ENCODE measurements at places on chromosomes 11 and 22.

- DNase-seq = no peak
Observed at GRCh38 chr11:59756845-59757244, 1.7 kb downstream of the STX3 start.

GRCh38 chr11:59918987-59919589, 19.1 kb upstream of the OOSP1 start:
- no peak for DNase-seq

DNA sequence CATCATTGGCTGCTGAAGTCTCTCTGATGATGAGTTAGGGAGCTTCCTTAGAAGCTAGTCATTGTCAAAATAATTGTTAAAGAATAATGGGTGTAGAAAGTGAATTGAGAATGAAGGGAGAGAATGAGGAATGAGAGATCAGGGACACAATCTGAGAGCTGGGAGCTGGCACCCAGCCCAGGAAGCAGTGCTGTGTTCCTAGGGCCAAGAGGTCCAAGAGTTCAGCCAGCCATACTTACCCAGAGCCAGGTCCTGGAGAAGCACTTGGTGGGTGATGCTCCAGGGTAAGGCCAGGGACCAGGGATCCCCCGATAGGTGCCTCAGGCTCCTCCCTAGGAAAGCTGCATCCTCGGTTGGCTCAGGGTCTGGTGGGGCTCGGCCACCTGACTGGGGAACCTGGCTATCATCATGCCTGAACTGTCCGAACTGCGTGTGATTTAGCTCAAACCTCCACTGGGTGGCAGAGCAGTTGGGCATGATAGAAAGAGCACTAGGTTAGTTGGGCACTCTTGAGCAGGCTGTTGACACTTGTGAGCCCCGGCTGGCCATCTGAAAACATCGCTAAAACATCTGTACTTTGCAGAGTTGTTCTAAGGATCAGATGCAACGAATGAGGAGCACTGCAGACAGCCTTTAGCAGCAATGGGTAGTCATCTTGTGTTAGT, 123.9 kb upstream of the NCAM1 start:
- peak; percentile 10 for DNase-seq

DNA sequence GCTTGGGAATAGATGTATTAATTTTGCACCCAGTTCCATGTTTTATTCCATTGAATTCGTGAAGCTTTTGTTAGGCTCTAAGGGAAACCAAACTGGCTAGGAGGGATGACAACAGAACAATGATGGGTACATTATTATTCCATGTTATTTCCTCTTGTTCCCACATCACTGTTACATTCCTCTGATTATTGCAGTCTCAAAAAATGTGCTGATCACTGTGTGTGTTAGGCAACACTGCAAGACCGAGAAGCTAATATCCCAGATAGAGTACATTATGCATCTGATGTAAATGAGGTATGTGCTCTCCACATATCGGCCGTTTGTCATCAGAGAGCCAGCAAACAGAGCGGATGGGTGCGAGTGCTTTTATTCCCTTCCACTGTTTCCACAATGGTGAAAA, 327.9 kb downstream of the SOX6 start:
- no peak for DNase-seq

- no peak for DNase-seq
Observed at GRCh38 chr11:71502871-71503435, 24.1 kb upstream of the KRTAP5-7 start.

- DNase-seq = no peak
Observed at GRCh38 chr22:16866167-16866566, 41.0 kb upstream of the XKR3 start.

- no peak for DNase-seq
Observed at GRCh38 chr11:74284466-74284865, 27.0 kb downstream of the P4HA3 start.

- no peak for DNase-seq
Observed at GRCh38 chr22:45166932-45167331, 3.2 kb downstream of the NUP50 start.

DNA sequence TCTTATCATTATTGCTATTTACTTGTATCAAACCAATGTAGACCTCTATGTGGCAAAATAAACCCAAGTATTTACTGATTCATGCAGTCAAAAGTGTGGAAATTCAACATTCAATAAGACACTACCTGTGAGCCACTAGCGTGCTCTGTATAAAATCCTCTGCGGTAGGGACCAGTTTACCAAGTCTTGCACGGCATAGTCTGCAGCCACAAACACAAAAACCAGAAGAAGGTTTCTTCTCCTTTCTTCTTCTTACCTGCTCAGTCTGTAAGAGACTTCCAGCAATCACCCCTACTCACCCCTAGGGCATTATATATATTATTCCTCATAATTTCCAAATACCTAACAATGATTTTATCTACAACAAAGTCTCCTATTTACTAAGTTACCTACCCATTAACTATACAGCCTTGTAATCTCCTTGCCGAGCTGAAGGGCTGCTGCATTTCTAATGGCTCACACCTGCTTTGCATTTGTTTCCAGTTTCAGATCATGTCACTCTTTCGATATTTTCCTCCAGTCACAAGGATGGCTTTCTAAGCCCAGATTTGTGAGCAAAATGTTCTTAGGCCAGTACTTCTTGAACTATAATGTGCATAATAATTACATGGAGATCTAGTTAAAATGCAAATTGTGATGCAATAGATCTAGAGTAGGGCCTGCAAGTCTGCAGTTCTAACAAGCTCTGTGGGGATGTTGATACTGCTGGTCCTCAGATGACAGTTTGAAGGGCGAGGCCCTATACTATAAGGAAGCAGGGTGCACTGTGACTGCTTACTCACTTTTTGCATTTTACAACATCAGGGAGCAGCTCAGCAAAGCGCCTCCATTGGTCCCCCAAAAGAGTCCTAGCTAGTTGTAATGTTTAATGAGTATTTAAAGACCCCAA, 191.9 kb upstream of the DDI1 start:
- no peak for DNase-seq

DNA sequence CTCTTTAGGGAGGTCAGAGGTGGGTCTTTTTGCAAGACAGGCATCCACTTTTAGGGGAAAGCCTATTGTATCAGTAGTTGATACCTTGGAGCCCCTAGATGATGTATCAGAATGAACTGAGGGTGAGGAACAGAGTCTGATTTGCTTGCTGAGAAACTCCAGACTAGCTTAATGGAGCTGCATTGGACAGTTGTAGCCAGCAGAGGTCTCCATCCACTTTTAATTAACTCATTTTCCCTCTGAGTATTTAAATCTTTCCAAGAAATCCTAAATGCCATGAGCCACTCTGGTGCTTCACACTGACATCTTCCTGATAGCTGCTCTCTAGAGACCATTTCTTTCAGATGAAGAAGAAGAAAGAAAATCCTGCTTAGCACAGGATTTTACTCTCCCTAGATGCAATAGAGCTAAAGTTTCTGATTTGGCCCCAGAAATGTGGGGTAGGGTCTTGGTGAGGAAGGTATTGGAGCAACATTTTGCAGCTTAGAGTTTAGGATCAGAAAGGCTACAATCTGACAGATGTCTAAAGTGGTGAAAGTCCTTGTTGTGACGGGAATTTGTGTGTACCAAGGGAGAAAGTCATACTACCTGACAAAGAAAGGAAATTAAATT, 38.0 kb downstream of the EXT2 start:
- no peak for DNase-seq

DNA sequence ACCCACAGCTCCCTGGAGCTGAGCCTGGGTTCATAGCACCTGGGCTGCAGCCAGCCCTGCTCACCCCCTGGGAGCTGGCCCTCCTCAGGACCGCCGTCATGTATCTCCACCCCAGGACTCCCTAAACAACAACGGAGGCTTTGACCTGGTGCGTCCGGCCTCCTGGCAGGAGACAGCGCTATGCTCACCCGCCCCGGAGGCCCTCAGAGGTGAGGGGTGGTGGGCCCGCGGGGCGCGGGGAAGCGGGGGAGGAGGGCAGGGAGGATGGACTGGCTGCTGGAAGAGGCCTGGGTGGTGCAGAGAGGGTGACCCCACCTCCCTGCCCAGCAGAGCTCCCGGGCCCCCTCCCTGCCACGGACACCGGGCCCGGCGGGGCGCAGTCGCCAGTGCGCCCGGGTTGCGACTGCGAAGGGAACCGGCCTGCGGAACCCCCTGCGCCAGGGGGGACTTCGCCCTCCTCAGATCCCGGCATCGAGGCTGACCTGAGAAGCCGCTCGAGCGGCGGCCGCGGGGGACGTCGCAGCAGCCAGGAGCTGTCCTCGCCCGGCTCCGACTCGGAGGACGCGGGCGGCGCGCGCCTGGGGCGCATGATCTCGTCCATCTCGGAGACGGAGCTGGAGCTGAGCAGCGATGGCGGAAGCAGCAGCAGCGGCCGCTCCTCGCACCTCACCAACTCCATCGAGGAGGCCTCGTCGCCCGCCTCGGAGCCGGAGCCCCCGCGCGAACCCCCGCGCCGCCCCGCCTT, 3.1 kb downstream of the MAPK8IP2 start:
- DNase-seq = no peak

GRCh38 chr22:28977060-28977459, 84.6 kb downstream of the C22orf31 start:
- DNase-seq = no peak

DNA sequence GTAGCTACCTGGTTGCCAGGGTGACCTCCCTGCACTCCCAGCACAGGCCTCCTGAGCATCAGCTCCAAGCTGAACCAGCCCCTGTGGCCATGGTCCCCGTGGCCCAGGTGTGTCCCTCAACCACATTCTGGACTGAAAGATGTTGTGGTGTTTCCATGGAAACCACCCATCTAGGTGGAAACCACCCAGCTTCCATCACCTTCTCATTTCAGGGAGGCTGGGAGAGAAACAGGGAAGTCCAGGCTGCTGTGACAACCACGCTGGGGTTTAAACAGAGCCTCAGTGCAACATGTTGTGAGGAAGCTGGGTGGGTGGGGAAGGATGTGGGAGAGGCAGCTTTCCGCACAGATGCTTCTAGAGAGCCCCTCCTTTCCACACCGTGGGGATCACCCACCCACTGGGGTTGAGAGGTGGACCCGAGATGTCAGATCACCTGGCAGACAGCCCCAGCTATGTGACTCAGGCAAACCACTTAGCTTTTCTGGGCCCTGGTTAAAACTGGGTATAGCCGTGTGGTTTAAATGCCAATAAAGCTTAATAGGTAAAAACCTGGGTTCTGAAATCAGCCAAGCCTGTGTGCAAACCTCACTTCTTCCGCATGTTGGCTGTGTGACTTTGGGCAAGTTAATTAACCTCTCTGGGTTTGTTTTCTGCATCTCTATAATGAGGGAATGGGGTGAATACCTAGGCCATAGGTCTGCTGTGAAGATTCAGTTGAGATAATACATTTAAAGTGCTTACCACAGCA, 46.4 kb downstream of the CD82 start:
- DNase-seq = no peak

GRCh38 chr22:31244046-31244942, 32.2 kb downstream of the LIMK2 start:
- DNase-seq = no peak

GRCh38 chr11:19018901-19019300, 41.6 kb downstream of the MRGPRX2 start:
- no peak for DNase-seq

- DNase-seq = no peak
Observed at GRCh38 chr11:105298174-105298573, 158.6 kb upstream of the CARD18 start.

DNA sequence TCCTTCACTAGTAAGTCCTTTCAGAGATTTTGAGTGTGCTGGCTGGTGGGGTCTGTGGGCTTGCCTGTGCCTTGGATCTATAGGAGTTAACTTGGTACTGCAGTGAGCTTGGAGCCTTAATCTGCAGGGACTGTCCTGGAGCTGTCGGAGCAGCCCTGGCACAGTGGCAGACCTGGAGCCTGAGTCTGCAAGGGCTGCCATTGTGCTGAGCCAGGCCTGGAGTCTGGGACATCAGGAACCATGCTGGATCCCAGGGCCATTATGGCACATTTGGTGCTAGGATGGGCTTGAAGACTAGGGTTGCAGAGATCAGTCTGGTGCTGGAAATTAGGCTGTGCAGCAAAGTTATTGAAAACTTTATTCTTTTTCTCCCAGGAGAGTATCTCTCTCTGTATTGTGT, 665.4 kb downstream of the METTL15 start:
- no peak for DNase-seq

- DNase-seq = no peak
Observed at GRCh38 chr11:118267486-118267885, 3.4 kb upstream of the MPZL2 start.

DNA sequence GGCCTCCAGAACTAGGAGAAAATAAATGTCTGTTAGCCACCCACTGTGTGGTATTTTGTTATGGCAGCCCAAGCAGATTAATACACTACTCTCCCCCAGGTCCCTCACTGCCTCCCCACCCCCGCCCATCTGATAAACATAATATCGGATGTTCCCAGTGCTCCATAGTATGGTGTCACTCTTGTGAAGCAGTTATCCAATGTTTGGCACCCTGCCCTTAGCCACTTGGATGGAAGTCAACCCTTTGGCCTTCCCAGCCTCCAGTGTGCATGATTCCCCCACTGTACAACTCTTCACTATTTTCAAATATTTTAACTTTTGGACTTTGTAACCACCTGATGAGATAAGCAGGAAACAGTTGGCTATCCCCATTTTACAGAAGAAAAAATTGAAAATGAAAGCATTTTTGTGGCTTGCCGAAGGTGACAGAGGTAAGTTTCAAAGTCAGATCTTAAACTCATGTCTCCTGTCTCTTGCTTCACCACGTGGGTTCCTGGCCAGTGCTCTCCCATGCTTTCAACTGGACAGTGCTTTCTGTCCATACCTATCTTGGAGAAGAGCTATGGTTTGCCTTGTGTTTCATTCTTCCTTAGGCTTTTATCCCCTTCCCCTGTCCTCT, 53.2 kb downstream of the ALX4 start:
- DNase-seq = no peak

GRCh38 chr11:76601272-76601671, 69.3 kb downstream of the LRRC32 start:
- no peak for DNase-seq

- no peak for DNase-seq
Observed at GRCh38 chr11:1870721-1871466, 18.0 kb downstream of the LSP1 start.
